Activated T-helper 9 cell treated with anti-CD3 and anti-CD28 coated beads, Interleukin-2, amount 50 U/mL, for 16 hours (primary cell): ENCODE measurements at places on chromosomes 5 and 9.

DNA sequence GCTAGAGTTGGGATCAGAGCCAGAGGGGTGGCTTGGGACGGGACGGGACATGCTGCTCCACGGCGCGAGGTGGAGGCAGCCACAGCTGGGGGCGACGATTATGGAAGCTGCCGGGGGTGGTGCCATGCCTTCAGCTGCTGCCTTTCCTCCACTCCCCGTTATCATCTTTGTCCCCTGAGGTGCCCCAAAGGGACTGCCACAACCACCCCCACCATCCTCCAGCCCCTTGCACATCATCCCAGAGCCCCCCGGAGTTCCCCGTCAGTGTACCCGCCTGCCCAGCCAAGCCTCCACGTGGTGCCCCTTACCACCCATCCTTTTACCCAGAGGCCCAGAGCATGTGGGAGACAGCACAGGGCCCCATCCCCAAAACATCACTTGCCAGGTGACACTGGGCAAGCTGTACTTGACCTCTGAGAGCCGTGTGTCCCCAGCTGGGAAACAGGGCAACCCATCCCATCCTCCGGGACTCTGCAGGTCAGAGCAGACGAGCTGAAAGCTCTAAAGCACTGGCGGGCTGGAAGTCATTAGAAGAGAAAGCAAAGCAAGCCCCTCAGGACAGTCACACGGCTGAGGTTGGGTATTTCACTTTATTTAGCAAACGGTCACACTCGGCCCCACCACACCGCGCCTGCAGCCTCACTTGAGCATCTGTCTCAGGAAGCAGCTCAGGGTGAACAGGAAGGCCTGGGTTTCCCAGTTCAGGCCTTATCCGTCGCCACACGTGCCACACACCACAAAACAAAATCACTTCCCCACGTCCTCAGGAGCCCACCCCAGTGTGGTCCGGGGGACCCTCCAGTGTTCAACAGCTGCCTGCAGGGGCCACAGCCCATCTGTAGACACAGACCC is 19.5 kb upstream of the MXD3 start:
- no peak for DNase-seq

- no peak for DNase-seq
These were observed 6.1 kb downstream of the FLT4 start for GRCh38 chr5:180643191-180643851.

DNA sequence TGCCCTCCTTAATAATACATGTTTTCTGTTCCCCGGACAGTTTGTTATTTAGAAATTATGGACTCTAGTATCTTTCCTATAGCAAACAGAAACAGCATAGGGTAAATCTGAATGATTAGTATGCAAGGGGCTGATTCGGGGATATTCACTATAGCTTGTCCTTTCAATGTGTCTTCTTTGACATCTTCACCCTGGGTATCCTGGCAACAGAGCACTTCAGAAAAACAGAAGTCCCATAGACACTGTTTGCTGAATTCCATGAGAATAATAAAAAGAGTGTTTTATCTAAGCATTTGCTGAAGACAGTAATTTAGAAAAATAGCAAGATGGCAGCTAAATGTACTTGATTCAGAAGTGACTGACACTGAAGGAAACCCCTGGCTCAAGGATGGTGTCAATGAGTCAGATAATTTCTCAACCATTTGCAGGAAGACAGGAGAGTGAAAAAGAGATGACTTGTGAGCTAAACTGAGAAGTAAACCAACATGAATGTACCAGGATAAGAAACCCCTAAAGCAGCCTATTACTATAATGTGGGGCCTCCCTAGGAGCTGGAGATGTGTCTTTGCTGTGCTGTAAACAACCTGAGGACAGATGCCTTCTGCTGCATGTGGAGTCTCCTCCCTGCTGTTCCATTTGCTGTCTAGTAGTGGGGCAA is 246.2 kb downstream of the MAN2A1 start:
- no peak for DNase-seq

- peak; percentile 19 for DNase-seq
These were observed at the start of gene CFAP77 for GRCh38 chr9:132409828-132410528. CFAP77 (plus strand) TSS chr9:132410211; CDS start chr9:132410272, 61 bp downstream.

GRCh38 chr5:110753600-110753999 is 14.8 kb downstream of the SLC25A46 start:
- DNase-seq = no peak

DNA sequence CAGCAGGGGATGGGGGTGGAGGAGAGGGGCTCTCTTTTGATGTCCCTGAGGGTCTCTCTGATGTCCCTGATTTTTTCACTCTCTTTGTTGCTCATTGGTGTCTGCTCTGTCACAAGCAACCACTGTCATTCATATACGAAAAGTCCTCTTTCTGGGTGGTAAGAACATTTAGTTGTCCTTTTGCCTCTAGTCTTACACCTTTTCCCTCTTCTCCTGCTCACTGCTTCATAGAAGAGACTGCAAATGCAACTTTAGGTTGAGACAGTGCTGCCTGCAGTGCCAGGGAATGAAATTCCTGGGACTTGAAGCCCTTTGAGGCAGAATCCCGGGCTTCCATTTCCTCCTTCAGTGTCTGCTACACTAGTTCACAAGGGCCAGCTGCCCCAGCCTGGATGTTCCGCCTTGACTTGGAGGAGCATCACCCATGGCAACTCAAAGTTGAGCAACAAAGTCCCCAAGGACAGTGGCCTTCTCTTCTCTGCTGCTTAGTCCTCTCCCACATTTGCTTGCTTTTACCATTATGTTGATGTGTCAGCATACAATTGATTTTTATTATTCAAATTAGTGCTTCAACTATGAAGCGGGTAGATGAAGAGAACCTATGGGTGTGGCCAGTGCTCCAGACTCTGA is 94.7 kb upstream of the RUSC2 start:
- DNase-seq = no peak

GRCh38 chr9:127635201-127635735 is 23.2 kb downstream of the STXBP1 start:
- no peak for DNase-seq

DNA sequence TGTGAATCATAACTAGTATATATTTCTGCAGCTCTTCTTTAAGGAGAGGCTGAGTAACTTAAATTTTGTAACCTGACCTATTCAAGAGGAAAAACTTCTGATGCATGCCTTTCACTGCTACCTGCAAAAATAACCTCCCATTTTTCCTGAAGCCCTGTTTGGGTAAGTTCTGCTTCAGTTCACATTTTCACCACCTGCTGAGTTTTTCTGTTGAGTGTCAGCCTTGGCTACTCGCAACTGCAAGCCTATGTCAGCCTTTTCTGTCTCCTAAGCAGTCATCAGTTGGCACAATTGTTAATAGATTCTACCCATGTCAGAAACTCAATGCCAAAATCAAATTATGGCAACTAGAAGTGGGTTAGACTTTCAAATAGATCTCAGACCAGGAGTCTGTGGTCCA is 8.2 kb upstream of the TNFAIP8 start:
- no peak for DNase-seq

DNA sequence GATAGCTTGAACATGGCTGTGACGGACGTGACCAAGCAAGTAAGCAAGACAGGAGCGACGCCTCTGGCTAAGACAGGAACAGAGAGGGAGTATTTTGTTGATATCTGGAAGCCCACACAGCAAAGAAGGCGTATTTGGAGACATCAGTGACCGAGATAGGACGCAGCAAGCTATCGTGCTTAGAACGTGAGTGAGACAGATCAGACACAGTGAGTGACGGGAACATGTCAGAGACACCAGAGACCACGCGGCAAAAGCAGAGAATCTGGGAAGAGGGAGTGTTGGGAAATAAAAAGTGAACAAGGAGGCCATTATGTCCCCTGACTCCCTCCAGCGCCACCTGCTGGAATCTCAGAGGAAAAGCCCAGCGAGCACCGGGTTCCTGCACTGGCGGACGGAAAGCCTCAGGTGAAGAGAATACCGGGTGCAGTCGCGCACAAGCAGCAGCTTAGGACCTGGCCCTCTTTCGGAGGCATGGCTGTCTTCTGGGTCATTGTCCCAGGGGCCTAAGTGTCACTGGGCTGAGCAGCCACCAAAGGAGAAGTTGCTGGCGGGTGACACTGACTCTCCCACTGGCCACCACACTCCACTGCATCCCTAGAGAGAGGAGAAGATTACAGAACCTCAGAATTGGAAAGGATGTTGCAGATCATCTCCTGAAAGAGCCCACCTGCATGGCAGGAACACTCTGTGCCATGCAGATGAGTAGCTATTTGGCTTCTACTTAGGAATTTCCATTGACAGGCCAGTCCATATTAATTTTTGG is 99.1 kb downstream of the FBXO38 start:
- DNase-seq = peak; percentile 30

GRCh38 chr9:15386465-15386864 is 36.2 kb upstream of the SNAPC3 start:
- DNase-seq = no peak

- no peak for DNase-seq
These were observed 14.7 kb downstream of the FBP1 start for GRCh38 chr9:94624629-94625028.

GRCh38 chr9:125850763-125851162 is 103.6 kb downstream of the PBX3 start:
- DNase-seq = no peak

DNA sequence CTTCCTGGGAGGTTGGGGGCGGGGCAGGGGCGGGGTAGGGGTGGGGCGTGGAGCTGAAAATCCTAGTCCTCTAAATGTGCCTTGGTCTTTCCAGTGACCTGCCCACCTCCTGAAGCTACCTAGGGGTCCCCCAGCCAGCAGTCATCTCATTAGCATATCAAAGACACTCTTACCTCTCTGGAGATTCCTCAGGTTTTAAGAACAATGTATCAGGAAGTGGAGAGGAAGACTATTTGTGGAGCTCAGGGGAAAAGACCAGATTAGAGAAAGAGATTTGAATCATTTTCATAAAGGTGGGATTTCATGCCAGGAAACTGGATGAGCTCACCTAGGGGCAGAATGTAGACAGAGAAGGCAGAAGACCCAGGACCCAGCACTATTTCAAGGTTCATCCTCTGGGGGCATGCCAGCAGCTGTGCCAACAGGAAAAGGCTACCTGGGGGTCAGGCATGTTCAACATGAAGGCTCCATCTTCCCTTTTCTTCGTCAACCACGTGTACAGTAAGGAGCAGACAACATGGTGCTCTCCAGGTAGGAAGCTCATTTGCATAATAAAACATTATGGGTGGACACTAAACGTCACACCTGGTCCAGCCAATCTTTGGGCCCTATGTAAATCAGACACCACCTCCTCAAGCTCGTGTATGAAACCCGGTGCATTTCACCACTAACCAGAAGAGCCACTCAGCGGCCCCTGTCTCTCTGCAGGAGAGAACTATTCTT is 6.9 kb downstream of the GMCL2 start:
- DNase-seq = no peak

DNA sequence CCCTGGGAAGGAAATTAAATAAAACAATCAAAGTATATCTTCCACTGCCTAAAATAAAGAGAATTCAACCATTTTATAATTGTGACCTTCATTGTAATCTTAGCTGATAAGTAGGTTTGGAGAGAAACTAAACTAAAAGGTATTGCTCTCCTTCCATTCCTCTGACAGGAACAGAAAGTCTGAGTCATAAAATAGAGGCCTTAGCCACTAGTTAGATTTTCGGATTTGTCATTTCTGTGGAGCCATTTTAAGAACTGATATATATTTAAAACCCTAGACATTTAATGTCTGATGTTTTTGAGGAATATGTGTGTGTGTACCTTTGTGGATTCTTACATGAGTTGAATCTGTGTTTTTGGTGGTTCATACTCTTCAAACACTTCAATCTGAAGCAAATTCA is 11.8 kb upstream of the TMC1 start:
- DNase-seq = no peak

DNA sequence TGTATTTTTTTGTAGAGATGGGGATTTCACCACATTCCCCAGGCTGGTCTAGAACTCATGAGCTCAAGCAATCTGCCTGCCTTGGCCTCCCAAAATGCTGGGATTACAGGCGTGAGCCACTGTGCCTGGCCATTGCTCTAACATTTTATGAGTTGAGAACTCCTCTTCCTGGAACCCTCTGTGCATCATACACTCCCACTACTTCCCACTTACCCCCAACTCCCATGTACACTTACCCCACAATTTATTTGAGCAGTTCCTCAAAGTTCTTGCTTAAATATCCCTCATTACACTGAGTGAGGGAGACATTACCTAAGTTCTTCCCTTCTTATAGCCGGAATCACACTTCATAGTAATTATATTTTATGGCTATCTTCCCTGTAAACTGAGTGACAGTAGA is 42.9 kb upstream of the GALNT10 start:
- DNase-seq = no peak

DNA sequence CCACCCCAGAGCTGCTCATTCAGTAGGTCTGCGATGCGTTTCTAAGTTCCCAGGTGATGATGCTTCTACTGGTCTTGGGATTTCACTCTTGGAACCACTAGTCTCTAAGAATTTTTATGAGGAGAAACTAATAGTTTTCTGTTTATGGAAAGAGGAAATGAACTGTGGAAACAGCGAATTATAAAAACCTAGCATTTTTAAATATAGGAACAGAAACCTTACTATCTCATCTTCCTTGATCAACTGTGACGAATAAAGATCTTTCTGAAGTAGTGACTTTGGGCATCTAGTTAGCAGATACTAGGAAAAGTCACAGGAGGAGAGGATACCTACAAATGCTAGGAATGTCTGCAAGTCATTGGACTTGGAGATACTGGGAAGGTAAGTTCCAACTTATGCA is 376.8 kb upstream of the RFX3 start:
- no peak for DNase-seq

DNA sequence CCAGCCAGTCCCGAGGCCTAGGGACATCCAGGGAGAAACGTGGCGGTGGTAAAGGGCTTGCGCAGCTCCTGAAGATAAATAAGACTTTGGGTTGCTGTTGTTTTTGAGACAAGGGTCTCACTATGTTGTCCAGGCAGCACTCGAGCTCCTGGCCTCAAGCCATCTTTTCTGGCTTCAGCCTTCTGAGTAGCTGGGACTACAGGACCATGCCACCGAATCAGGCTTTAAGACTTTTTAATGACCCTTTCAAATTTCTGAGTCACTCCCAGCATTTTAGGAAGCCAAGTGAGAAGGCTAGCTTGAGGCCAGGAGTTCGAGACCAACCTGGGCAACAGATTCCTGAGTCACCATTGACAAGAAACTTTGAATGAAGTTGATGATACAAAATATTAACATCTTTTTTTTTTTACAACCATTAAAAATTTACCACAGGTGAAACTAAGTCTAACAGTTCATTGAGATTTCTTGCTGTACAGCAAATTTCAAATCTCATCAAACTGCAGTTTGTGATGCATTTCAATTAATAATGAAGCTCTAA is 817 bp upstream of the GNE start:
- DNase-seq = no peak

GRCh38 chr5:134132372-134133187 is 18.1 kb downstream of the TCF7 start:
- DNase-seq = peak; percentile 64
